Activated CD4-positive, alpha-beta T cell treated with anti-CD3 and anti-CD28 coated beads, Interleukin-2, amount 50 U/mL, for 4 hours (primary cell): ENCODE measurements at places on chromosomes 3 and 15.

DNA sequence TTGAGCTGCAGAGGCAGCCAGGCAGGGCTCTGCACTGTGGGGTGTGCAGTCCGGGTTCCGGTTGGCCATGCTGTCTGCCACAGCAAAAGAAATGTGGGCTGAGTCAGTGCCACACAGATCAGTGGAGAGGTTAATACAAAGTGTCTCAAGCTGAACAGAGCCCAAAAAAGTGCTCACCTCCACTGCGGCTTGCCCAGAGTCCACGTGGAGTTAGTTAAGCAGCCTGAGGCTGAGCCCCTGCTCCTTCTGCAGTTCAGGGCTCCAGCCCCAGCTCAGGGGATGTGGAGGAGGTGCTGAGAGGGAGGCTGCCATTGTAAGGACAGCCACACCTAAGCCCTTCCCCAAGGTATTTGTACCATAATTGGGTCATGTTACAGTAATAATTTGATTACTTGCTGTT, 85.3 kb downstream of the LRRK1 start:
- DNase-seq = no peak

GRCh38 chr3:126468028-126468891, 7.4 kb downstream of the ZXDC start:
- no peak for DNase-seq

DNA sequence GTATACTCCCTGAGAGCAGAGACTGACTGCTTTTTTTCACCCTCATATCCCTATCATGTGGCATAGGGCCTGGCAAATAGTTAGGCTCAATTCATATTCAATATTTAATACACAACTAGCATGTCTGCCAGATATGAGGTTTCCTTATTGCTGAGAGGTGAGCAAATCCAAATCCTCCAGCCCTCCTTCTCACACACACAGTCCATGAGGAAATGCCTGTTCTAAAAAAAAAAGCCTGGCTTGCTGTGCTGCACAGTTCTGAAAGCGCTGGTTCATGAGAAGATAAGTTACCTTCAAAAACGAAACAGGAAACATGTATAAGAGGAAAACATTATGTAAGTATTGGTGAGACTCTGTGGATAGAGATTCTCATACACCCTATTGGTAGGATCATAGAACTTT, 15.5 kb upstream of the ACAP2 start:
- DNase-seq = no peak

GRCh38 chr3:126491221-126492013, 15.7 kb upstream of the ZXDC start:
- DNase-seq = no peak

DNA sequence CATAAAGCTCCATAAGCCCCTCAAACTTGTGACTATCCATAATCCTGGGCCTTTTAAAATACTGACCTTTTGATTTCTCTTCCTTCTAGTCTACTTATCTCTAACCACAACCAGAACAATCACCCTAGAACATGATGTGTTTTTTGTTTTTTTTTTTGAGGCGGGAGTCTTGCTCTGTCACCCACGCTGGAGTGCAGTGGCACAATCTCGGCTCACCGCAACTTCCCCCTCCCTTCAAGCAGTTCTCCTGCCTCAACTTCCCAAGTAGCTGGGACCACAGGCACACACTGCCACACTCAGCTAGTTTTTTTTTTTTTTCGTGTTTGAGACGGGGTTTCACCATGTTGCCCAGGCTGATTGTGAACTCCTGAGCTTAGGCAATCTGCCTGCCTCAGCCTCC, 25.1 kb downstream of the VPS39 start:
- no peak for DNase-seq

- DNase-seq = no peak
These were observed 81.9 kb downstream of the NUP210 start for GRCh38 chr3:13338231-13338630.

- DNase-seq = no peak
These were observed 15.6 kb downstream of the CPA3 start for GRCh38 chr3:148880681-148881080.

- peak; percentile 85 for DNase-seq
These were observed 1.3 kb downstream of the BHLHE40 start for GRCh38 chr3:4980229-4981203.

GRCh38 chr15:52503788-52504496, 24.7 kb downstream of the MYO5A start:
- DNase-seq = no peak

GRCh38 chr15:72503147-72503546, 29.0 kb downstream of the ARIH1 start:
- no peak for DNase-seq
